ENCODE measurements at places on chromosomes 5 and 9.

DNA sequence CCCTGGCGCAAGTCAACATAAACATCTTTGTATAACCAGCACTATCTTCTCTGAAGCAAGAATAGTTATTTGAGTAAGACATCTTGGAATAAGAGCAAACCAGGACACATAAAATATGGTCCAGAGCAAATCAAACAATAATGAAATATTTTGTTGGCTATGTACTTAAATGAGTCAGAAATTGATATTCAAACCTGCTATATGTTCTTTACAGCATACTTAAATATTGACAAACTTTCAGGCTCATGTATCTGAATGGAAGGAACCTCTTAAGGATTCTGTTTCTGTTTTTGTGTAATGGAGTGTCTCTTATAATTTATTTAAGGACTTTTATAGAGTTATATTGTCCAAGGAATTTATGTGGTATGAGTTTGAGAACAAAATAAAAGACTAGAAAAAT is 747.3 kb downstream of the EFNA5 start:
- no peak for DNase-seq

DNA sequence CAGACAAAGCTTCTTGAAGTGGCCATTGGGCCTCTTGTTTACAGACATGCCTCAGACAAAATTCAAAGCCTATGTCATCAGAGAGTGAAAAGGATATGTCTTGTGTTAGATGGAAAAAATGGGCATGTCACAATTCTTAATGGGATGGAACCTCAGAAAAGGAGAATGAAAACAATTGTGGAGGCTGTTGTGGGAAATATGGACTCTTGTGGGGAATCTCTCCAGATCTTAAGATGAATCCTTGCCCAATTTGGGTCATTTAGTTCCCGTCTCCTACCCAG is 19.5 kb downstream of the SLC22A5 start:
- DNase-seq: no peak

DNA sequence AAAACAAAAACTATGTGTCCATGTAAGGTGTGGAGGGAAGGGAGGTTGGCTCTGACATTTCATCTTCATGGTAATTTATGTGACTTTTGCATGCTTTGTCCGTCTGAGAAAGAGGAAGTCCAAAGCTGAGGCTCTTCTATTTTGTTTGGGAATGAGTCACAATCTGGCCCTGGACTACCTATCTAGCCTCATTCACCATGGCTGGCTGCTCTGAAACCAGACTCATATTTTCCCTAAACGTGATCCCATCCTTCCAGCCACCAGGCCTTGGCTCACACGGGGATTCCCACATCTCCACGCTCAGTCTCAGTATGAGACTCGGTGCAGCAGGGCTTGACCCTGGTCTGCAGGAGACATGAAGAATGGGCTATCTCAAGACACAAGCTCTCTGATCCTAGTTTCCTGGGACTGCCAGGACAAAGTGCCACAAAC is 672.8 kb downstream of the ACTL7B start:
- no peak for DNase-seq

GRCh38 chr9:79692857-79693571 is 121.2 kb downstream of the TLE4 start:
- no peak for DNase-seq

- DNase-seq: no peak
Observed at GRCh38 chr5:124134941-124135340, 611.5 kb downstream of the ZNF608 start.

GRCh38 chr5:172051643-172052339 is 45.4 kb upstream of the FBXW11 start:
- no peak for DNase-seq

- no peak for DNase-seq
Observed at GRCh38 chr5:61051267-61051666, 106.3 kb downstream of the NDUFAF2 start.

DNA sequence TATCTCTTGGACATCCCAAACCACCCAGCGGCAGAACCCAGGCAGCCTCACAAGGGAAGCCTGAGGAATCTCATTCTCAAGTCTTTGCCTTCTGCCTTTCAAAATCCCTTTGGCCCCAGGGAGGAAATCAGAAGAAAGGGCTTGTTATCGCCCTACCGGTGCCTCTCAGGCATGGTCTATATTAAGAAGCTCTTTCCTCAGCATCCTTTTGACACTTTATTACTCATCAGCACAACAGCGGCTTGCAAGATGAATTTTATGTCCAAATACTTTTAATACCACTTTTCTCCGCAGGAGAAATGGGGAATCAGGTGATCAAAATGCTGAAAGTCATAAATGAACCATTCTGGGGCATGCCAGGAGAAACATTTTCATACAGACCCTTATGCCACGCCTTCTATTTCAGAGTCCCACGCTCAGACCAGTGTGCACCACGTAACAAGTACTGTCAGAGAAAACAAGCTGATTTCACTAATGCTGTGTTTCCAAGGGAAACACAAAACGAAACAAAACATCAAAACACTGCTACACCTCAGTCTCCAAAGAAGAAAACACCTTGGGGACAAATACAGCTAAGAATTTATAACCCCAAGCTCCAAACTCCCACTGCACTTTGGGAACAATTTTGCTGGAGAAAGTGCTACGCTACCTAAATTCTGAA is 30.0 kb downstream of the RAPGEF1 start:
- no peak for DNase-seq

DNA sequence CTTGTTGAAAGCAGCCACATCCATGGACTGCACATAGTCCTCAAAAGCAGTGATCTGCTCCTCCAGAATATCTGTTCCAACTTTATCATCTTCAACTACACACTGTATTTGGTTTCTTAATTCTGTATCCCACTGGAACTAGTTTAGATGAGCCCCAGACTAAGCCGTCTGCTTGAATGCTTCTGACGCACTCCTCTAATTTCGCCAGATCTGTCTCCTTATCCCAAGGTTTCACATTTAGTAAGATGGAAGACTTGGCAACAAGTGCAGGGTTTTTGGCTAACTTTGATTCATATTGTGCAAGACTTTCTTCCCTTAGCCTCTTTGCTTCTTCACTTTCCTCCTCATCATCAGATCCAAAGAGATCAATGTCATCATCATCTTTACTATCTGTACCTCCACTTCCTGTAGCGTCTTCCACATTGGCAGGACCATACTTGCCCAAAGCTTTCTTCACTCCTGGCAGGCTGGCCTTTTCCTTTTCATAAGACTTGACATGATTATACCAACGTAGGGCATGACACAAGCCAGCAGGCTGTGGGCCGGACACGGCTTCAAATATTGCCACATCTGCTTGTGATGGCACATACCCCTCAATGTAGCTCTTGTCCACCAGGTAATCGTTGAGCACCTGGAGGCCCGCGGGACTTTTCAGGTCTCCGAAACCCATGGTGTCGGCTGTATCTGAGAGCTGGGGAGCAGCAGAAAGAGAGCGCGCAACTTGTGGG is 56.2 kb upstream of the PIK3R1 start:
- DNase-seq: no peak

DNA sequence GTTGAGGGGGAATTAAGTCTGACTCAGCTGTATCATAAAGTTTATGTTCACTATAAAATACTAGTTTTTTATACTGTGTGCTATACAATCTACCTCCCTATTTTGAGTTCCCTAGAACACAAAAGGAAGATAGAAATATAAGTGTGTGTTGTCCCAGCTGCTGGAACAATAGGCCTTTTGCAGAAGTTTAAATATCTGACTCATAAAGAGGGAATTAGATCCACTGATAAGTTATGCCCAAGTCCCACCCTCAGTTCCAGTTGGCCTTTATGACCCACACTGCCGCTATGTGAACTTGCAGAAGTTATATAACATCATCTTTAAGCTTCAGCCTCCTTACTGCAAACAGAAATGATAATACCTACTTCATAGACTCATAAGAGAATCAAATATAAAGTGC is 88.5 kb upstream of the DAB2 start:
- no peak for DNase-seq

GRCh38 chr9:135502873-135503321 is 2.4 kb downstream of the MRPS2 start:
- peak; percentile 47 for DNase-seq
